ENCODE measurements at places on chromosomes 3 and 15.

GRCh38 chr15:57102858-57103257 is 184.4 kb downstream of the TCF12 start:
- no peak for DNase-seq

DNA sequence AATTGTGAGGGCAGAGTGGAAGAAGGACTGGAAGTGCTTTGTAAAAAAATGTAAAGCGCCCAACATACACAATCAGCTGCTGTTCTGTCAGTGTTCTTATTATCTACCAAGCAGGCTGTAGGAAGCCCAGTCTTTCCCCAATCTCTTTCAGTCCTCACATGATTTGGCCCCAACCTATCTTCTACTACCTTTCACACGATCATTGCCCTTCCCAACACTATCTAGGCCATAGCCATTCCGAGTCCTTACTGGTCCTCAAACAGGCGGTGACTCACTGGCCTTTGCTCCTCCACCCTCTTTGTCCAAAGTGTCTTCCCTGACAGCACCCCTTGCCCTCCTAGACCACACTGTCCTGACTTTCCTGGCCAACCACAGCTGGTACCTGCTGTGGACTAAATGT is 861 bp upstream of the RFT1 start:
- DNase-seq, result no peak

DNA sequence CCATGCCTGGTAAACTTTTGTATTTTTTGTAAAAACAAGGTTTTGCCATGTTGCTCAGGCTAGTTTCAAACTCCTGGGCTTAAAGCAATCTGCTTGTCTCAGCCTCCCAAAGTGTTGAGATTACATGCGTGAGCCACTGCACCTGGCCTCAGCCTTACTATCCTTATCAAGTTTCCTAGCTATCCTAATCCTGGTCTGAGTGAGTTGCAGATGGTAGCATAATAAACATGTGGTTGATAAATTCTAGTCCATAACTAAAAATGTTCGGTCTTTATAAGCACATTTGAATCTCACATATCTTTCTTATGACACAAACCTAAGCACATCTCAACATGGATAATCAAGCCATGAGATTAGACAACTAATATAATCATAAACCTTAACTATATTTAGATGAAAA is 18.5 kb downstream of the NPHP3 start:
- no peak for DNase-seq

- DNase-seq, result no peak
Measured at GRCh38 chr3:82141592-82141991, 380.1 kb upstream of the GBE1 start.

GRCh38 chr3:113654310-113654709 is 42.1 kb downstream of the USF3 start:
- DNase-seq, result no peak

Data from femur (tissue), 1 donor.